ENCODE measurements at places on chromosomes 1 and 21.

GRCh38 chr21:16195538-16195910, 465.7 kb downstream of the USP25 start:
- no peak for DNase-seq

DNA sequence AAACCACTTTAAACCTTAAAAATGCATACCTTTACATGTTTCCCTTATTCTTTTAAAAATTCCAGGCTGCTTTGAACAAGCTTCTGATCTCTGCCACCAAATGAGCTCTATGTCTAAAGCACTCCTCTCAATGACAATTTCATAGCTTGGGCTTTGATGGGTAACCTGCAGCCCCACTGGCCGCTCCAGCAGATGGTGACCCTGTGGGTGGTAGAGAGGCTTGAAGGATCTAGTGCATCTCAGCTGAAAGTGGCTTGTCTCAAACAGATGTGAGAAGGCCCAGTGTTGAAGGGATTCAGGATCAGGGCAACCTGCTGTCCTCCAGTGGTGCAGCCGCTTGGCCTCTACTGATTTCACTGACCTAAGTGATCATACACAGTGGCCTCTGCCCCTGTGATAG, 84.7 kb upstream of the IRF2BP2 start:
- no peak for DNase-seq

- no peak for DNase-seq
Measured at GRCh38 chr1:223667484-223668182, 2.1 kb upstream of the CAPN8 start.

- DNase-seq = no peak
Measured at GRCh38 chr1:101408212-101409042, 171.6 kb downstream of the S1PR1 start.
